Peyer's patch (tissue), 4 donors: ENCODE measurements at places on chromosomes 6 and 20. TPM values are rescaled to one million over a fixed set of nuclear protein-coding genes. Genes with fewer than 3 reads are reported as not detected.

DNA sequence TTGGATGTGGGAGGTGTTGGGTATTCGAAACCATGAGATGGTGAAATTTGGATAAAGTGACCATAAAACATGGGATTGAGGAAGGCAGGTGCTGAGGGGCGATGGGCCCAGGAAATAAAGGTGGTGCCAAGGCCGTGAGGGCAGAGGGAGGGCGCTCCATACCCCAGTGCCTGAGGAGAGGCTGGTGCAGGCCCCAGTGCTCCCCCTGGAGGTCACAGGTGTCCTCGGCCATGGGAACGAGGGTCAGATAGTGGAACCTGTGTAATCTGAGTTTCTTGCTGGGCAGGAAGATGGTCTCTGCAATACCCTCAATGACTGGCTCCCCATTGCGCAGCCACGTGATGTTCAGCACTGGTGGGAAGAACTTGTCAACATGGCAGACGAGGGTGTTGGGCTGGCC is 16.2 kb downstream of the HLA-DPB1 start:
- no peaks in the 10 kb centered on the region for H3K4me1 ChIP-seq
- H3K36me3 ChIP-seq = no peaks in the 10 kb centered on the region
- H3K27me3 ChIP-seq = no peaks in the 10 kb centered on the region

- no peak overlapping the region for H3K4me3 ChIP-seq
- DNase-seq = no peak
Observed at GRCh38 chr6:97958134-97958533, 675.1 kb upstream of the MMS22L start.

The SLC22A16 gene
- total RNA-seq = not detected

GRCh38 chr6:69780585-69781178 is 16.1 kb downstream of the LMBRD1 start:
- no peak overlapping the region for H3K27ac ChIP-seq
- no peaks in the 10 kb centered on the region for H3K27me3 ChIP-seq
- no peaks in the 10 kb centered on the region for H3K36me3 ChIP-seq

DNA sequence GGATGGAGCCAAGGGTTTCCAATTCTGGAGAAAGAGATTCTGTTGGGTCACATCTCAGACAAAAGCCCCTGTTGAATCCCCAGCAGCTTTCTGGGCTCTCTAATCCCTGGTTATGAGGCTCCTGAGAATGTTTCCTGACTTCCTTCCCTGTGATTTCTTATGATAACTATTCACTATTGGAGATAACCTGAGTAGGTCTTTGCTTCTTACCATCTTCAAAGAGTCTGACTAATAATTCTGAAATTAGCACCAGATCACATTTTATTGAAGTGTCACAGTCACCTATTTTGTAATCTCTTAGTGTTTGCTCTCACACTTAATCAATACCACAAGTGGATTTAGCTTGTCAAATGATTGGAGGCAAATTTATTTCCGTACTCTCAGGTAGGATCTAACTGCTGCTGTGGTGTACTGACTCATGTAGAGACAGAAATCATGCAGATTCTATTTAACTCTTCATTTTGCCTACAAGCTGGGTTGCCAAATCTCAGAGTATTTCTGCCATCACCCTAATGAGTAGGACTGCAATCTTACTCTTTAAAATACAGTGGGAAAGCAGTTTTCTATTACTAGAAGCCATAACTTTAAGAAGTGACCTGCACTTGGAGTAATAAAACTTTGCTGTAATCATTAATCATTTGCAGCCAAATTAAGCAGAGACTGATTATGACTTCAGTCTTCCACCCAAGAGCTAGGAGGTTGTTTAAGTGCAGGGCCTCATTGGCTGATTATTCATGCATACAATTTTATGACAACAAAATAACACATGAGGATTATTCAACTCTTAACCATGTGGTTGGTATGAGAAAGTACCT is 422.1 kb downstream of the EPM2A start:
- DNase-seq = no peak
- no peaks in the 10 kb centered on the region for H3K27me3 ChIP-seq
- no peaks in the 10 kb centered on the region for H3K4me1 ChIP-seq
- H3K27ac ChIP-seq = no peak overlapping the region
- H3K36me3 ChIP-seq = no peaks in the 10 kb centered on the region

- no peak overlapping the region for H3K4me3 ChIP-seq
- no peak for DNase-seq
- H3K27me3 ChIP-seq = no peaks in the 10 kb centered on the region
- H3K27ac ChIP-seq = no peak overlapping the region
- no peaks in the 10 kb centered on the region for H3K4me1 ChIP-seq
Observed at GRCh38 chr6:170043881-170044790, 246.7 kb downstream of the DLL1 start.

The RBPJL gene
- not detected for total RNA-seq

DNA sequence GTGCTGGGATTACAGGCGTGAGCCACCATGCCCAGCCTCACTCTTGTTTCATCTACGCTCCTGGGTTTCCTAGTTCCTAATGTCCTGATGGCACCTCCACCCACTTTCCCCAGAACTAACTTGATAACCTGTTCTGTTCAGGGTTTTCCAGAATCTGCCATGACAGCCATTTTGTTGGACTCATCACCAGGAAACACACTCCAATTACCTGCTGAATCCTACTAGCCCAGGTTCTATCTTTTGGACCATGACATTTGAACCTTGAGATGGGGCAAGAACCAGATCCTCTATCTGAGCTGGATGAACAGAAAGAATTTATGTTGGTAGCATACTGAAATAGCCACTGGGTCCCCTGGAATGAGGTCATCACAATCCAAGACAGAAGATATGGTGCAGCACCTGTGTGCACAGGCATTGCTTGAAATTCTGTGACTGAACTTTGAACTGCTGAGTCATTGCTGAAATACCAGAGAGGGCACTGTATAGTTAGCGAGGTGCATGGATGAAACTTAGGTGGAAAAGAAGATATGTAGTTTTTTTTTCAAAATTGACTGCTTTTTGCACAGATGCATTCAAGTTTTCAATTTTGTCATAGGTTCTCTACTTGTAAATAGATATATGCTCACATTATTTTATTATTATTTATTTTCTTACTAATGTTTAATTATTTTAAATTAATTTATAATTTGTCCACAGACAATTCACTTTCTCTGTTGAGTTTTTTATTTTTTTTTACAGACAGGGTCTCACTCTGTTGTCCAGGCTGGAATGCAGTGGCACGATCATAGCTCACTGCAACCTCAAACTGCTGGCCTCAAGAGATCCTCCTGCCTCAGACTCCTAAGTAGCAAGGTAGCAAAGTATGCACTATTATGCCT is 42.8 kb upstream of the TASP1 start:
- no peaks in the 10 kb centered on the region for H3K27me3 ChIP-seq
- no peak for DNase-seq
- no peak overlapping the region for H3K27ac ChIP-seq

GRCh38 chr6:44254191-44255104 is 2.9 kb downstream of the SLC35B2 start:
- H3K4me1 ChIP-seq = peaks cover 8% of the 10 kb centered on the region
- H3K36me3 ChIP-seq = peaks cover 65% of the 10 kb centered on the region
- H3K4me3 ChIP-seq = no peak overlapping the region

DNA sequence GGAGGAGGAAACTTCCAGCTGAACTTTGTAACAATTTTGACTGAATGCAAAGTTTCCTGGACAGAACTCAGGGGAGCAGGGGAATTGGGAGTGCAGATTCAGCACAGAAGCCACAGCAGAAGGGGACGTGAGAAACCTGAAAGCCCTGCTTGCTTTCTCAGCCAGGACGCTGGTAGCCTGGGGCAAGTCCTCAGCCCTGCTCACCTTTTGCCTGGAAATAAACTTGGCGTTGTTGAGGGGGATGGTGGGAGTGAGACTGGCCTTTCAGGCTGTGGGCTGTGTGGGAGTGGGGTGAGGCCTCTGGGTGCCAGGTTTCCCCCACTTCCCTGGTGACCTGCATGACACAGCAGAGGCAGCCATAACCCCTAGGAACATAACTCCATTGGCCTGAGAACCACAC is 238.1 kb upstream of the HS3ST5 start:
- H3K27me3 ChIP-seq = no peaks in the 10 kb centered on the region
- no peaks in the 10 kb centered on the region for H3K4me1 ChIP-seq
- no peak for DNase-seq
- H3K4me3 ChIP-seq = no peak overlapping the region

- DNase-seq = no peak
- no peak overlapping the region for H3K27ac ChIP-seq
- no peaks in the 10 kb centered on the region for H3K27me3 ChIP-seq
- no peaks in the 10 kb centered on the region for H3K36me3 ChIP-seq
- no peak overlapping the region for H3K4me3 ChIP-seq
- no peaks in the 10 kb centered on the region for H3K4me1 ChIP-seq
Observed at GRCh38 chr6:54805077-54805476, 41.5 kb upstream of the FAM83B start.

The GJA10 gene
- total RNA-seq = not detected

- no peaks in the 10 kb centered on the region for H3K4me1 ChIP-seq
- no peak overlapping the region for H3K27ac ChIP-seq
- no peaks in the 10 kb centered on the region for H3K27me3 ChIP-seq
- H3K36me3 ChIP-seq = no peaks in the 10 kb centered on the region
- DNase-seq = no peak
- no peak overlapping the region for H3K4me3 ChIP-seq
Observed at GRCh38 chr6:116447052-116447451, 14.1 kb upstream of the CALHM6 start.

- H3K36me3 ChIP-seq = peaks cover 29% of the 10 kb centered on the region
- no peak for DNase-seq
- H3K27me3 ChIP-seq = no peaks in the 10 kb centered on the region
- no peak overlapping the region for H3K4me3 ChIP-seq
Observed at GRCh38 chr20:18314786-18315406, 26.6 kb downstream of the ZNF133 start.

DNA sequence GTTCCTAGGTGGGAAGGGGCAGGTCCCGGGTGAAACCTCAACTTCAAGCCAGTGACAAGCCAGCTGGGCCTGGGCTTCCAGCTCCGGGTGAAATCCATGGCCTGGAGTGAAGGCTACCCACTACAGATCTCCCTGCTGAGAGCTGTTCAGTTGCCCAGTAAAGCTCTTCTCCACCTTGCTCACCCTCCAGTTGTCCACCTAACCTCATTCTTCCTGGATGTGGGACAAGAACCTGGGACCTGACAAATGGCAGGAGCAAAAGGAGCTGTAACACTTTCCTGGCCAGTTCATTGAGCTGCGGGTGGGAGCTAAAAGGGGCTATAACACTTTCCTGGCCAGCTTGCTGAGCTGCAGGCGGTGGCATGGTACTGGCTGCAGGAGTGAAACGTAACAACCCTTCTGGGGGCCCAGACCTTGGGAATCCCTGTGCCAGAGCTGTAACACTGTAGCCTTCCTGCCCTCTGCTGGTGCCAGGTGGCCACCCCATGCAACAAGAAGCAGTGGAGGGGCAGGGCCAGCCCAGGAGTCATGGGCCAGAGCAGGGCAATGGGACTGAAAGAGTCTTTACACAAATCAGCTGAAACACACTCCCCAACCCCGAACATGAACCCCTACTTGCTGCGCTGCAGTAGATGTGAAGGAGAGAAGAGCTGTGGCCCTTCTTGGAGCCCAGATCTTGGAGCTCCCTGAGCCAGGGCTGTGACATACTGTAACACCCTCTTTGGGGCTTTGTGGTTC is 3.6 kb upstream of the HINT3 start:
- no peak for DNase-seq
- no peaks in the 10 kb centered on the region for H3K27me3 ChIP-seq
- peaks cover 15% of the 10 kb centered on the region for H3K4me1 ChIP-seq
- no peak overlapping the region for H3K4me3 ChIP-seq

DNA sequence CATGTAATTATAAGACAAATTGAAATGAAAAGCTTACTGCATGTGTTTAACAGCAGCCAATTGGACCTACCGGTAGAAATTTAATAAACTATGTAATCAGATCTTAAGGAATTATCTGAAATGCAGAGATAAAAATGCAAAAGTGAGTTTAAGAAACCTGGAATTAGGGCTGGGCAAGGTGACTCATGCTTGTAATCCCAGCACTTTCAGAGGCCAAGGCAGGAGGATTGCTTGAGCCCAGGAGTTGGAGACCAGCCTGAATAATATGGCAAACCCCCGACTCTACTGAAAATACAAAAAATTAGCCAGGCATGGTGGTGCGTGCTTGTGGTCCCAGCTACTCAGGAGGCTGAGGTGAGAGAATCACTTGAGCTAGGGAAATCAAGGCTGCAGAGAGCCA is 74.1 kb downstream of the HFE start:
- H3K36me3 ChIP-seq = no peaks in the 10 kb centered on the region
- no peak for DNase-seq
- H3K27ac ChIP-seq = no peak overlapping the region
- H3K4me1 ChIP-seq = peaks cover 11% of the 10 kb centered on the region
- no peaks in the 10 kb centered on the region for H3K27me3 ChIP-seq

The KHDC1L gene
- total RNA-seq = not detected

The FAM217A gene
- not detected for total RNA-seq

The DLL1 gene
- total RNA-seq = 16.3 TPM

DNA sequence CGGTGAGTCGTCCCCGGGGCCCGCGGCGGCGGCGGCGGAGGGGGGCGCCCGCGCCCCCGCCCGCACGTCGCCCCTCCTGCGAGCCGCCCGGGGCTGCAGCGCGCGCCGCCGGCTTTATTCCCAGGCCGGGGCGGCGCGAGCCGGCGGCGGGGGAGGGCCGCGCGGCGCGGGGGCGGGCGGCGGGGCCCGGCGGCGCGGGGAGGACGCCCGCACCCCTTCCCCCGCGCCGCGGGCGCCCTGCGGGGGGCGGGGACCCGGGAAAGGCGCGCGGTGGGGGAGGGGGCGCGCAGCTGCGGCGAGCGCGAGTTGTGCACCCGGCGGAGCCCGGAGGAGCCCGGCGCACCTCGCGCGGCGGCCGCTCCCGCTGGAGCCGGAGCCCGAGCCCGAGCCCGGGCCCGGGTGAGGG is 646 bp downstream of the HMGA1 start:
- no peaks in the 10 kb centered on the region for H3K36me3 ChIP-seq
- peak overlapping the region; percentile 88 for H3K4me3 ChIP-seq
- peak overlapping the region; percentile 98 for H3K27ac ChIP-seq
- H3K27me3 ChIP-seq = no peaks in the 10 kb centered on the region
- peak; percentile 50 for DNase-seq
- H3K4me1 ChIP-seq = no peaks in the 10 kb centered on the region

DNA sequence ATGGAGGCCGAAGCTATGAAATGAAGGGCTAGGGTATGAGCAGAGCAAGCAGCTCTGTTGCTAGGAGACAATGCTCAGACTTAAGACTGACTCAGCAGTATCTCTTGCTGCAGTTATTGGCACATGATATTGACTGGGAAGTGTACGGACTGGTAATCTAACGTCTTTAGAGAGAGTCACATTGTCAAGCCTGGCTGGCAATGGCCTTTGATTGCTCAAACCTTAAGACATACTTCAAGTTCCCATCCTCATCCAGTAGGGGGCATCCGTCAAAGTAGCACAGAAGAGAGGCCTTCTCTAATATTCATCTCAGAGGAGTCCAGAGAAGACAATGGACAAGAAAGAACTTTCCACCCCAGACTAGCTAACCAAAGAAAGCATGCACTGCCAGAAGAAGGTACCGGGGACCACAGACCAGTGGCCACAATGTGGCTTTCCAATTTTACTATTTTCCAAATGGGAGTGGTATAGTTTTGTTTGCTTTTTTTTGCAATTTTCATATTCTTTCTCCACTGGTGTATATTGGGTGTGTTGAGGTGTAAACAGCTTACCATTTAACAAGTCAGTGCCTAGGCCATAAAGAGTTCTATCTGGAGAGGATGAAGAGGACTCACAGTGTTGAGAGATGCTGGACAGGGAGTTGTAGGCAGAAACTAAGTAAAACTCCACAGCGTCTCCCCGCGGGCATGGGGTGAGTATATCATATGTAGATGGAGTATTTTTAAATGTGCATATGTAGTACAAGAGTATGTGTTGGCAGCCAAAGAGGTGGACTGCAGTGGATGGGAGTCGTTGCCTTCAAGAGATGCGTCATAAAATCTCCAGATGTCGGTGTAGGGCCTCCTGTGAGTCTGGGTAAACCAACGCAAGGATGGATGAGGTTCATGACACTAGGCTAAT is 36.7 kb downstream of the LRFN2 start:
- no peaks in the 10 kb centered on the region for H3K4me1 ChIP-seq
- H3K27ac ChIP-seq = no peak overlapping the region
- peak; percentile 55 for DNase-seq
- no peaks in the 10 kb centered on the region for H3K36me3 ChIP-seq
- H3K27me3 ChIP-seq = no peaks in the 10 kb centered on the region
